Amniotic stem cell (primary cell): ENCODE measurements at places on chromosomes 4 and X.

- no peak for DNase-seq
These were observed 87.4 kb downstream of the FAM9B start for GRCh38 chrX:8946563-8946962.

- no peak for DNase-seq
These were observed 80.2 kb downstream of the CNGA2 start for GRCh38 chrX:151814767-151815166.

GRCh38 chr4:119097282-119097900 is 38.2 kb upstream of the MYOZ2 start:
- no peak for DNase-seq

GRCh38 chrX:151084454-151084853 is 91.9 kb upstream of the GPR50 start:
- DNase-seq, result no peak

DNA sequence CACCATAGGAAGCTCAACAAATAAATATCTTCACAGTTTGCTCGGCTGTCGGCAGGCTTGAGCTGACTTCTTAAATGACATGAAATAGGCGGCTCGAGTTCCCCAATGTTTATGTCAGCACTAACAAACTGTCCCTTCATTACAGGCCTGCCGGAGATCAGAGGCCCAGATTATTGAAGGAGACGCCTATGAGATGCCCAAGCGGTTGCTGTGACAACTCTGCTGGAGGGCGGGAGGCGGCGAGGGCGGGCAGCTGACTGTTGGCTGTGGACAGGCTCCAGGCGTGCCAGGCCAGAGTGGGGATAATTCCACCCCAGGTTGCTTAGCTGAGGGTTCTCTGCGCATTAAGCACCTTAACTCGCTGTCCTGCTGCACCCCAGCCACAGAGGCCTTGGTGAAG is 39.2 kb upstream of the MSX1 start:
- no peak for DNase-seq

DNA sequence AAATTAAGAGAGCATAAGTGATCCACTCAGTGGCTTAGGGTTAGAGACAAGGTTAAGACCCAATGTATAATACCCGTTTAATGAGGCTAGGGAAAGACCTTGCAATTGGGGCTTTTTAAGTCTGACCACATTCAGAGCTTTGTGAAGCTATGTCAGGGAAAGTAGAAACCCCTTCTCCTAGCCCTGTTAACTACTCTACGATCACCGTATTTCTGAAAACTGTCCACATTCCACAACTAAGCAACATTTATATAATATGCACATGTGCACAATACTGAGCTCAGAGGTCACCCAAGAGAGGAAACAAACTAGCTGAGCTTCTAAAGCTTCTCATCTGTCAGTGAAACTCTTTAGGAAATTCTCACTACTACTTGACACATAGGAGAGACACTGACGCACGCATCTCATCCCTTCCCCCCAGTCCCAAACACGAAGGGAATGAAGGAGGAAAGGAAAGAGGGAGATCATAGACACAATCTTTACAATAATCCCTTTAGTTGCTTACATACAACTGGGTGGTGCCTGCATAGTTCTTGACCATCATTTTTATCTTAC is 56.2 kb downstream of the METTL14 start:
- DNase-seq, result no peak

DNA sequence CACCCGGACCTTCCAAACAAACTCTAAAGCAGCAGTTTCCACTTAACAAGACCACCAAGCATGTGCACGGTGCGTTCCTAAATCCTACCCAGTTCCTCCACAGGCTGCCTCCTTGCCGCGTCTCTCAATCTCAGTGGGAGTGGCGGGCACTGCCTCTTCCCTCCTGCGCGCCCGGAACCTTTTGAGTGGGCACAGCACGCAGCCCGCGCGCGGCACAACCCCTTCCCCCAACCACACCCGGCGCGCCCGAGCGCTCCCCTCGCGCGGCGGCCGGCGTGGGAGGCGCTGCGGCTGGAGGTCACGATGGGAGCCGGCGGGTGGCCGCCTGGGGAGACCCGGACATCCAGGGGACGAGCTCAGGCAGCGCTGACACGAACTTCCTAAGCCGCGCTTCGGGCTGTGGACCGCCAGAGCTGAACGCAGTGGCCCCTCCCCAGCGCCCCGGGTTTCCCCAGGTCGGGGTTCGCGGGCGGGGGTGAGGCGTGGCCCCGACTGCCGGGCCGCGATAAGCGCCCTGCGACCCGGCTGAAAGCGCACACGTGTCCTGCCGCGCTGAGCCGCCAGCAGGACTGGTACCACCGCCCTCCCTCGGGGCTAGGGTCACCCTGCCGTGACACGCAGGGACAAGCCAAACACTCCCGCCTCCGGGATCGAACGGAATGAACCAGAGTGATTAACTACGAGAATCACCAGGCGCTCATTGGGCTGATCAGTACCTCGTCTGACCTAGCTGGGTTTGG is at the start of gene ABCG2:
ABCG2 (minus strand) TSS at position 151 of the 740 bp plus-strand sequence. CDS start 18,644 bp downstream, outside the sequence.
- peak; percentile 18 for DNase-seq

DNA sequence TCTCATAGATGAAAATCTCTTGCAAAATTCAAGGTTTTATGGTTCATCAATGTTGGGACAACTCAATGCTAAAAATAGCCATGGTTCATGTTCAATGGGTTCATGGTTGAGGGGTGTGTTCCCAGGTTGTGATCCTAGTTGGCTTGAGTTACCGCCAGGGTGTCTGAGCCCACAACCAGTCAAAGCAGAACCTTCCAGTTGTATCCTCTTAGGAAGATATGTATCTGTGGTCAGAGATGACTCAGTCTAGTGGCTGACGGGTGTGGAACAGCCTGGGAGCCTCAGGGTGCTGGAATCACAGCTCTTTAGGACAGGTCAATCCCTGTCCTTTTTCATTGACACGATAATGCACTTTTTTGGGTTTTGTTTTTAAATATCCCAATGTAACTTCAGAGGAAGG is 192.3 kb upstream of the NR3C2 start:
- no peak for DNase-seq

DNA sequence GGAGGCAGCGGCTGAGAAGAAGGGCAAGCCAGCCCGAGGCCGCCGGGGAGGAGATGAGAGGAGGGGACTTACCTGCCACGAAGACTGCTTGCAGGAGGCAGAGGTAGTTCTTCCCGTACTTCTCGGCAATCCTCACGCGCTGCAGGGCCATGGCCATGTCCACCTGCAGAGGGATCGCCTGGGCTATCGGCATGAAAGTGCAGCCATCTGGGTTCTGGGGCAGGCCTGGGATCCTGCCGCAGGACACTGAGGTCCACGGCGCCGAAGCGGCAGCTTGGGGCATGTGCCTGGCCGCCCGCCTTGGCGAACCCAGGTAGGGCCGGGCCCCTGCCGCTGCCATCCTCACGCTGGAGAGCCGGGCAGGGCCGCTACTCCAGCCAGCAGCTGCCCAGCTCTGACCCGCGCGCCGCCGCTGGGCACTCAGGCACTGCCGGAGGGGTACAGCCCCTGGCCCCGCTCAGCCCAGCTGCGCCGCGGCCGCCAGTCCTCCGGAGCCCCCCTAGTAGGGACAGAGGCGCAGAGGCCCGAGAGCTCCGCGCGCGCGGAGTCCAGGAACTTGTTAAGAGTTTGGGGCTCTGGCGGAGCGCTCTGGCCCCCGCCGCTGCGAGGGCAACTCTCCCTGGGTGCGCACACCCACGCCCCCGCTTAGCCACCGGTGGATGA is 16.0 kb downstream of the MCF2 start:
- no peak for DNase-seq

DNA sequence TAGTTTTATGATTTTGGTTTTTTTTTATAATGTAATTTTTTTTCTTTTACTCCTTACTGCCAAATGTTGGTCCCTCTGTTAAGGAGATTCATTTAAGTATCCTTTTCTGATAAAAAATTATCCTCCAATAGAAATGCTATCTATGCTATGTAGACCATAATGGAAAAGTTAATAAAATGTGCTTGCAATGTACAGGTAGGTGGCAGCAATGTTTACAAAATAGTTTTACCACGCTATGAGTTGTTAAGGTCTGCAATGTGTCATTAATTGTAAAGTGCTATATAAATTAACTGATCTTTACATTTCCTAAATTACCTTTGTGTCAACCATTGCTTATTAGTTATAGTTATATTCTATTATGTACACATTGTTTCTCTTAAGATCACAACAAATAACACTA is 3.8 kb upstream of the CENPC start:
- no peak for DNase-seq

GRCh38 chrX:10156199-10157031 is at the start of gene CLCN4:
Gene CLCN4 (plus strand): TSS chrX:10156975. CDS start chrX:10185033, 28,058 bp downstream.
- DNase-seq, result no peak

GRCh38 chr4:78020677-78021076 is 36.4 kb upstream of the FRAS1 start:
- DNase-seq, result no peak

DNA sequence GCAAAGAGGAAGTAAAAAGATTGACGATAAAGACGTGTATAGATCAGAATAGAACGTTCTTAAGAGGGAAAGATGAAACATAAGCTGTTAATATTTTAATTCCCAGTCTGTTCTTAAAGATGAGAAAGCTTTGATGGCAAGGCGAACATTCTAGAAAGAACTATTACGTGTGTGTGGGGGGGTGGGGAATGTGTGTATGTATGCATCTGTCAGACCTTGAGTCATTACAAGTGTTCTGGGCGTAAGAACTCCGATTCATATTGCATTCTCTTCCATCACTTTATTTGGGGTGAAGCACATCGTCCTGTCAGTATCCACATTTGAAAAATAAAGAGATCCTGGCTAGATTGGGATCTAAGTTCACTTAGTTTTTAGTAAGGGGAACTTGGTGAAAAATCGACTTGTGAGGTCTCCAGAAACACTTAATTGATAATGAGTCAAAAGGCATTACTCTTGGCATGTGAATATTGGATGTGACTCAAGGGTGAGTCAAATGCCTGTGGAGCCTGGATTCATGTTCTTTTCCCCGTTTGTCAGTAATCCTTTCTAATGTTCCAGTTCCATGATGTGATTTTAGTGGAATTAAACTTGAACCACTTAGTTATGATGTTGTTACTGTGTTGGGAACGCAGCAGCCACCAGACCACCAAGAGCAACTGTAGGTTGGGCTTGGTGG is 3.1 kb downstream of the SMS start:
- peak; percentile 13 for DNase-seq

DNA sequence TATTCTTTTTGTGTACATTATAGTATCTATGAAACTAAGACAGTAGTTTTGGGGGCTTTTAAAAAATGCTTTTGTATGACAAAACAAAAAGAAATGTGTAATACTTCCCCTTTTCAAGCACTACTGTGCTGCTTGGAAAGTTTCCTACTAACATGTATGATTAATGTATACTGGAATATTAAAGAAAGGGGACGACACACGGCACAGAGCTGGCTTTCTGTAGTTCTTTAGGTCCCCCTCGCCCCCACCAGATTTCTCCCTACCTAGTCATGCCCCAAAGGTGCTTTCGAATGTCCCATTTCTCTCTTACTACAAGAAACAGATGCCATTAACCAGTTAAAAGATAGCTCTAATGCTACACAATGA is 1.6 kb upstream of the AP1S2 start:
- no peak for DNase-seq

DNA sequence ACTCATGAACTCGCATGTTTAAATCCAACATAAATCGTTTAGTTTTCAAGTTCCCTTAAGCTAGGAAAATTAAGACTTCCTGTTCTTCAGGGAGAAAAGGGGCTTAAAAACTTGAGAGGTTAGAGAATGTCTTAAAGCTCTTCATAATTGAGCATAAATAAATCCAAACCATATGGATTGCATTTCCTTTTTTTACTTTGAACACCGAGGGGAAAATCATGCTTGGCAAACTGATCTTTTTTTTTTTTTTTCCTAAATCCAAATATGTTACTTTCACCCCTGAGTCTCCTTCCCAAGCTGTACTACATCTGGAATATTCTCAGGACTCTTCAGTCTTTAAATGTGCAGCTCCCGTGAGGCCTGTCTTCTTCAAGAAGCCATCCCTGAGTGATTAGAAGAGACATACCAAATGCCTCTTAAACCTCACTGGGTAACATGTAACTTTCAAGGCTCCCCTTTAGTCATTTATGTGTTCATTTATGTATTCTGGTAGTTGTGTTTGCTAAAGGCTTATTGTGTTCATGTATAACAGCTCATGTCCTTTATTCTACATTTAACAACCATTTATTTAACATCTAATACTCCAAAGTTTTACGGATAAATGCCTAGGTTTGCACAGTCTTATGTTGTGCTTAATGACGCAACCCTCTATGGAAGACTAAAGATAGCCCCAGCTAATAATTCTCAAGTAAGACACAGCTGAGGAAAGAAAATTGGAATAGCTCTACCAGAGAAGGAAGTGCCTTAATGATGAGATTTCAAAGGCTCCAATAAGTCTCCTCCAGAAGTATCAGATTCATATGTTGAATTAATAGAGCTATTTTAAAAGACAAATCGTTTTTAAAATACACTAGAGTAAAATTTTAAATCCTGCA is 107.0 kb downstream of the AGTR2 start:
- no peak for DNase-seq

GRCh38 chr4:16125571-16126445 is 42.0 kb upstream of the PROM1 start:
- no peak for DNase-seq

GRCh38 chrX:46180258-46180687 is 364.9 kb downstream of the ZNF674 start:
- peak; percentile 32 for DNase-seq

- no peak for DNase-seq
These were observed 57.6 kb downstream of the SH3KBP1 start for GRCh38 chrX:19829814-19830213.

DNA sequence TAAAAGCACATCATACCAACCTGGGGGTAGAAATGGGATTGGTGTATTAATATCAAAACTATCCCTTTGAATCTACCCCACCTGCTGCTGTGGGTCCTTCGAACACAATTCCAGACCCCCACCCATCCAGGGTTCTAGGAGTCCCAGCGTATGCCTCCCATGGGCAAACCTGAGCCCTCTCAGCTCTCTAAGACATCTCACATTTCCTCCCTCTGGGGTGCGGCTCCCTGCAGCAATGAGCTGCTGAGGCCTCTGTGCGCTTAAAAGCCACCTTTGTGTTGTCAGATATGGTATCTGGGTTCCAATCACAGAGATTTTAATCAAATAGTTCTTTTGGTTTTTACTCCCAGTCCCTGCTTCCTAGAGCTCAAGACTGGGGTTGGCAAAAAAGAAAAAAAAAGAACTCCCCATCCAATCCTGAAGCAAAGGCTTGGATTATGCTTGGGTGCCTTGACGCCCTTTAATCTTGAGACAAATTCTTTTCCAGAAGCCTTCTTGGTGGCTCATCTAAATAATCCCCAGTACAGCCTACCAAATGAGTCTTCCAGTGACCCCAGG is 37.5 kb upstream of the NOCT start:
- DNase-seq, result no peak

GRCh38 chr4:7759216-7759615 is 180.4 kb downstream of the AFAP1 start:
- DNase-seq, result no peak

- DNase-seq, result no peak
These were observed 17.0 kb upstream of the ARHGAP24 start for GRCh38 chr4:85457752-85458467.

GRCh38 chrX:112083624-112084326 is 1.2 kb upstream of the TRPC5 start:
- DNase-seq, result no peak

DNA sequence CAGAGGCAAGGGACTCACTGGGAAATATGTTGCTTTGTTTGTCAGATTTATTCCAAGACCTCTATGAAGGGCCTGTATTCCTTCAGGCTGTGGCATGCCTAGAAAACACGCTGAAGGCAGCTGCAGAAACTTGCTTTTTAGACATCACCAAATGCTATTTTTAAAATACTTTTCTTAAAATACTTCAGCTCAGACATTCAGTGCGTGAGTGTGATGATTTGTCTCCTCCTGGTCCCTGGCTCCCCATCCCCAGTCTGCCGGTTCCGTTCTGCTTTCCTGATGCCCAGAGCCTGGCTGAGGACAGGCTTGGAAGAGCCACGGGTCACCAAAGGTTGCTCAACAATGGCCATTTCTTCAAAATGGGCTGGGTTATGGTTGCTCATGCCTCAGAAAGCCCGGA is 55.0 kb downstream of the PSAPL1 start:
- no peak for DNase-seq
